ENCODE measurements at places on chromosomes 2 and 18. TPM values are rescaled to one million over a fixed set of nuclear protein-coding genes. Genes with fewer than 3 reads are reported as not detected.

- no peak for DNase-seq
Measured at GRCh38 chr2:158099716-158100115, 2.0 kb upstream of the UPP2 start.

GRCh38 chr18:50203801-50204604 is 9.1 kb upstream of the MYO5B start:
- no peak for DNase-seq

- DNase-seq = peak; percentile 46
Measured at GRCh38 chr2:183010112-183010511, 28.1 kb downstream of the NCKAP1 start.

DNA sequence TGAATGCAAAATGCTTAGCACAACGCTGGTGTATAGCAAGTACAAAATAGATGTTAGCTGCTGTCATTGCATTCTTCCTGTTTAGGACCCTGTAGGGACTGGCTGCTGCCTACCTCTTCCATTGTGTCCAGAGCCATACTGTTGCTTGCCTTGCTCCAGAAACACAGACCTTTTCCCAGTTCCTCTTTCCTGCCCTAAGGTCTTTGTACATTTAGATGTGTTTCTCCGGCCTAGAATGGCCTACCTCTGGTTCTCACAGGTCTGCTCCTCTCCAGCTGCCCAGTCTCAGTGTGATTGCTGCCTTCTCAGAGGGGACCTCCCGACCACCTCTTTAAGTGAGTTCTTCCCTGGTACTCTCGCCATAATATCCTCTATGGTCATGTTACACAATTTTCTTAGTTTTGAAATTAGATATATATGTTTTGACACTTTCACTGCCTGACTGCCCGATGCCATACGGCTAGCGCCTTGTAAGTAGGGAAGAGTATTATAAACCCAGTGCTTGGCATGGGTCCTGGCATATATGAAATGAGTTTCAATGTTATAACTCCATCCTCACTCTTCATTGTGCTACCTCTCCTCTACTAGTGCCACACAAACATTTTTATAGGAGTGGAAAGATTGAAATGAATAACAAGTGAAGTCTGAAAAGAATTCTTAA is 48.3 kb downstream of the RFTN2 start:
- no peak for DNase-seq

DNA sequence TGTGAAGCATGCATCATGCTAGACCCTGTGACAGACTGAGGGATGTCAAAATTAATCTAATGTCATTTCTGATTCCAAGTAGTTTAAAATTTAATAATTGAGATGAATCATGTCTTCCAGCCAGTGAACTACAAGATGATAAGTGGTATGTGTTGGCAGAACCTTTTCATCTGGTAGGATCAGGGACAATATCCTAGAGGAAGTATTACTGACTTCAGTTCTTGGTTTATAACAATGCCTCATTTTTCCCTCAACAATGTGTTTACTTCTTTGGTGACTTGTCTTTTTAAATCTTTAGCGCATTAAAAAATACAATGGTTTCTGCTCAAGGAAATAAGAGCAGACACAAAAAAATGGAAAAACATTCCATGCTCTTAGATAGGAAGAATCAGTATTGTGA is 69.4 kb downstream of the ARHGAP28 start:
- no peak for DNase-seq

Gene VPS54
- total RNA-seq = 8.8 TPM

- DNase-seq = no peak
Measured at GRCh38 chr18:44495151-44495550, 185.5 kb upstream of the SETBP1 start.
